ENCODE measurements at places on chromosomes 7 and 10.

DNA sequence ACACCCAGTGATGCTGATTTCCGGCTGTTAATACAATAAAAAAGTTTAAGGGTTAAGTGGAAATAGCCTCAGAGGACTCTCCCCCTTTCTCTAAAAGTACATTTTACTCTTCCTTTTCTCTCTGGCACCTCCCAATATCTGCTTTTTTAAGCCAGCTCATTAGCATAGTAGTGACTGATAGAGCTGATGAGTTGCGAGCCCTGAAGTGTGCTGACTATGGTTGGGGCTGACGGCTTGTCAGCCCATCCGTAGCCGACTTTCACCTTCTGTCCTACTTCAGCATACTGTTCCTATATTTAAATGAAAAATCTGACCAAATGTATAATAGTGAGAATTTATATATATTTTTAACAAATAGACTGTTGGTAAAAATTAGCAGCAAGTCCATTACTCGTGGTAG is 80.0 kb downstream of the SHH start:
- DNase-seq = no peak

GRCh38 chr7:4790078-4790465 is 14.6 kb downstream of the AP5Z1 start:
- DNase-seq = no peak

DNA sequence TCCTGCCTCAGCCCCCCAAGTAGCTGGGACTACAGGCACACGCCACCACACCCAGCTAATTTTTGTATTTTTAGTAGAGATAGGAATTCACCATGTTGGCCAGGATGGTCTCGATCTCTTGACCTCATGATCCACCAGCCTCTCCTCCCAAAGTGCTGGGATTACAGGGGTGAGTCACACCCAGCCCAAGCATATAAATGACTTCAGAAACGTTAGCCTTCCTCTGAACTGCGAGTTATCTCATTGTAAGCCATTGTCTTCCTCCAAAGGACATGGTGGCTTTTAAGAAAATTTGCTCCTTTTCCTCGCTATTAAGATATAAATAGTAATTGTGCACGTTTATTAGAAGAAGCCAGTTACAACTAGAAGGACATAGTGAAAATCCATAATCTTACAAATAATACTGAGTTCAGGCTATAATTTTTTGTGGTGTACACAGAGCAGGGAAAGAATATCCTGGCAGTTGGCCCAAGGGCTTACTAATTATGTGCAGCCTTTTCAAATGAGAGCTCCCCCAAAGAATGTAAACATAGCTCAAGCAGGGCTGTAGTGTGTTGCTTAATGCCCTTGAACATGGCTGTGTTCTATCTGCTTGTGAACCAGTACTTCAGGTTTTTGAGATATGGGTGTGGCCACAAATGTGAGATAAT is 495.8 kb downstream of the PARD3 start:
- DNase-seq = no peak

DNA sequence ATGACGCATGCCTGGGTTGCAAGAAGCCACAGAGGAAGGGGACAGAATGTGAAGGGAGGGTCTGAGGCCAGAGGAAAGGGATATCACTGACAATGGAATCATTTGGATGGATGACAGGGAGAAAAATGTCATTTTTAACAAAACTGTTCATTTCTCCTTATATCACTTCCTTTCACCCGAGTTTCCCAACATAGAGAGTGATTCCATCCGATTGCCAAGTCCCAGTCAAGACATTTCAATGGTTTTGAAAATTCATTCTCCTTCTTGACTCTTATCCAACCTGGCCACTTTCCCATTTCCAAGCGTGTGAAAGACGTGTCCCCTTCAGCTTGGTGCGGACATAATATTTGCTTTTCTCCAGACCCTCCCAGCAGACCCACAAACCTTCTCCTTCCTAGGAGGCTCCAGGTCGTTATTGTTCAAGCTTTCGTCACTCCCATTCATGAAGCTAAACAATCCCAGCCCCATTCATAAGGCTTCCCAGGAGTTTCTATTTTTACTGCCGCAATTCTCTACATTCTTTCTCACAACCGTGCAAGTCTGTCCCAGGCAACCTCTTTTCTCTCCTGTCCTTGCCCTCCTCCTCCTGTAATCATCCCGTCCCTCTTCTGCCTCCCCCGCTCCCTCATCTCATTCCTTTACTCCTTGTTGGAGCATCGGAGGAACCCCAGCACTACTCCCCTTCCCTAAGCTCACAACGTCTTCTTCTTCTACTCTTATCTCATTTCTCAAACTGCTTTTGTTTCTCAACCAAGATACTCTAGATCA is 301.3 kb upstream of the KLF6 start:
- DNase-seq = no peak

DNA sequence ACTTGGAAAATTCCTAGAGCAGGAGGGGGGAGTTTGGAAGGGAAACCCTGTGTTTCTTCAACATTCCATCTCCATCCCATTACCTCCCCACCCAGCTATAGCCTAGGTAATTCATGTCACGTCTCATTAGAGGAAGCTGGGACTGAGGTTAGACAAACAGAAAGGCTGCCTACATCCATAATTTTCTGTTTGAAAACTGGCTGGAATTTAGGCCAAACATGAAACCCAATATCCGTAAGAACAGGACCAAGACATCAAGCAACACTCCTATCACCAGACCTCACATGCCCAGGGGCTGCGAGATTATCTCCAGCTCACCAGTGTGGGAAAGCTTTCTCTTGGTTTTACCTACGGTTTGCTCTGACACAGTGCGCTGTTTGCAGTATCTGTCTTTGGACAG is 316.3 kb downstream of the FRMD4A start:
- no peak for DNase-seq

DNA sequence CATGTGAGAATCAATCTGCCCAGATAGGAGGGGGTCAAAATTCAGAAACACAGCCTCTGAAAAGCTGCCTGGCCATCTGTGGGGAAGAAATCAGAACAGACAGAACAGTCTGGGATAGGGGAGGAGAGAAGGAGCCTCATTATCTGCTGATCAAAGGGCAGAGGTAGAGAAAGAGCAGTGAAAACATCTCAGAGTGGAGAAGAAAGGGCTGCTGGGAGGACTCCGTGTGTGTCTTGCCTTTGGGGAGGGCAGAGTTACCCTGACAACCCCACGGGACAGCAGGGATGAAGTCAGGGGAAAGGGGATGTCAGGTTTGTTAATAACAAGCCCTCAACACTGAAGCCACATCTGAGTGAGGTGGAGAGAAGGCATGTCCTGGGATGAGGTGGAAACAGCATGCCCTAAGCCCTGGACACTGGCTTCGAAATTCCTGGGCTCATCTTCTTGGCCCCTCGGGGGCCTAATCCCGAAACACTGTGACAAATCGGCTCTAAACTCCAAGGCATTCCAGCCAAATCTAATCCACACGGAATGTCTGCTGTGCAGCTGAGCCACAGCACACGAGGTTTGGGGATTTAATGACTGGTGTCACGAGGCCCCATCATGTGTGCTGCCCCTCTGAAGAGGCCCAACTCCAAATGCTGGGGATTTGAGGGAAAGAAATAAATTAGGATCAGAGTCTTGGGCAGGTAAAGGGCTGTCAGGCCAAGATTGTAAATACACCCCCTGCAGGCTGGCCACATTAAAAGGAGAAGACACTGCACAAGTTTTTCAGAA is 82.8 kb upstream of the FGFR2 start:
- no peak for DNase-seq

- no peak for DNase-seq
Measured at GRCh38 chr10:33368086-33368485, 33.6 kb upstream of the NRP1 start.

- no peak for DNase-seq
Measured at GRCh38 chr7:69617364-69617763, 19.1 kb downstream of the AUTS2 start.

GRCh38 chr7:25244254-25245033 is 16.2 kb upstream of the NPVF start:
- no peak for DNase-seq

- DNase-seq = no peak
Measured at GRCh38 chr10:60098677-60099601, 192.6 kb upstream of the CCDC6 start.

DNA sequence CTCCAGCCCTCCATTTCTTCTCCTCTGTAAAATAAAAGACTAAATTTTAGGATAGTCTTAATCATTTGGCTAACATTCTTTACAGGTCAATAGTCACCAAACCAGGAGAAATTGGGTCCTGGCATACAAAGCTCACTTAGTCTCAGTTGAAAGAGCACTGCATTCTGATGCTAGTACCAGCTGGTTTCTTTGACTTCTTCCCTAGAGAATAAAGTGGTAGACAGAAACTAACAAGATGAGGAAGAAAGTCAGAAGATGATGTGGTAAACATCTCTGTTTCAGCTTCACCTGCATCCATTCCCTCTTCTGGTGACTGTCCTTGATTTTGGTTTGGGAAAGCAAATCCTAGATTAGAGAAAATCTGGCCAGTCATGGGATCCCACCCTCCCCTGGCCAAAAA is 37.2 kb downstream of the NKX2-3 start:
- no peak for DNase-seq

- no peak for DNase-seq
Measured at GRCh38 chr7:39164887-39165286, 187.2 kb downstream of the POU6F2 start.

DNA sequence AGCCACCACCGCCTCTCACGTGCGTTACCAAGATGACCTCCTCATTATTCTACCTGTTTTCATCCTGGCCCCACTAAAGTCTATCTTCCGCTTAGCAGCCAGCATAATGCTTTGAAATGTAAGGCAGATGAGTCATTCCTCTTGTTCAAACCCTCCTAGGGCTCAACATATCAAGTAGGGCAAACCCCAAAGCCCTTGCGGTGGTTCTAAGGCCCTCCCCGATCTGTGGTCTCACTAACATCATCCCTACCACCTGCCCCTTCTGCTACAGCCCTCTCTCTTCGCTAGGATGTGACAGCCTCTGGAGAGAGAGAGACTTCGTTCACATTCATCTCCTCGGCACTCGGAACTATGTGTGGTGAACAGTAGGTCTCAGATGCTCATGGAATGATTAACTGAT is 94.8 kb downstream of the SVIL start:
- no peak for DNase-seq

- DNase-seq = no peak
Measured at GRCh38 chr10:30422981-30423654, 10.9 kb upstream of the MAP3K8 start.

DNA sequence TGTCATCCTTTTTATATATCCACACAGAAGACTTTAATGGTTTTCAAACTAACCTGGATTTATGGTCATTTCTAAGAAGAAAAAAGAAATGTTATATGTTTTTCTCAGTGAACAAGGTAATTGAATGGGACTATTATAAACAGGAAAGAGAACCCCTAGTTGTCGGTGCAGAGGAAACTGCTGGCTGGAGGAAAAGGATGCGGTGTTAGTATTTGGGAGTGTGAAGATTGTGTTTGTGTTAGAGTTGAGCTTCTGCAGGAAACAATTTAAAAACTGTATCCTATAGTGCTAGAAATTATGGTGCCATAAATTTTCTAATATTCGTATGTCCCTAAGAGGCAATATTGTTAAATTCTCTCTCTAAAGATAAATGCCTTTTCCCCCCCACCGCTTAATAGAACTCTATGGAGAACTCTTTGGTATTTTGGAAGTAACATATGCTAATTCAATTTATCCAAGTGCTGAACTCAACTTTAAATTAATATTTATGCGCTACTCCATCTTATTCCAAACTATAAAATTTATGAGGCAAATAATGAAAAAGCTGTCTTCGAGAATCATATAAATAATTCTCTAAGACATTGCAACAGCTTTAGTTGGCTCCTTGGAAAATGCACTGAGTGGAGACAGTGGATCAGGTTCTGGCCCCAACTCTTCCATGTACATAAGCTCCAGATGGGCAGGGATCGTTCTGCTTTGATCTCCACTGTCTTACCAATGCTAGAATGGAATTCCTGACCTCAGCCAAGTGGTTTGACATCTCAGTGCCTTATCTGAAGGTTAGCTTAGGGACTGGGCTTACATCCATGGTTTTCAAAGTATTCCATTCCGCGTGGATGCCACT is 5.6 kb downstream of the BZW2 start:
- no peak for DNase-seq

GRCh38 chr10:16681521-16681920 is 135.7 kb downstream of the RSU1 start:
- DNase-seq = no peak

GRCh38 chr10:90959826-90960225 is 38.9 kb upstream of the ANKRD1 start:
- DNase-seq = no peak

- DNase-seq = no peak
Measured at GRCh38 chr10:12622691-12623090, 273.3 kb downstream of the CAMK1D start.

DNA sequence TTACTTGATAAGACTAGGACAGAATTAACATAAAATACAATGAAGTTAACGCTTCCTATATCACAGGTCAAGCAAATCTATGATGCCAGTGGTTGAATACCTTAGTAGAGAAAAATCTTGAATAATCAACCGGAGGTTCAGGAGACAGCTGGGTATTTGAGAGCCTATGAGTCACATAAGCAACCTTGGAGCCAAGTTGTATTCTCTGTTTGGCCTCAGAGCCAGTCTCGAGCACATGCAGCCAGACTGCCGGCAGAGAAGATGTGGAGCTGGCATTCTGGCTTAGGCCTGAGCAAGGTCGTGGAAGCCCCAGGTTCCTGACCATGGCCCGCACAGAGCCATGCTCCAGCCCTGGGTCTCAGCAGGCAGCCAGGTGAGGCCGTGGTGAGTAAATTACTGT is 90.3 kb downstream of the FAM204A start:
- no peak for DNase-seq

GRCh38 chr10:60384011-60384410 is 5.7 kb downstream of the ANK3 start:
- DNase-seq = no peak

DNA sequence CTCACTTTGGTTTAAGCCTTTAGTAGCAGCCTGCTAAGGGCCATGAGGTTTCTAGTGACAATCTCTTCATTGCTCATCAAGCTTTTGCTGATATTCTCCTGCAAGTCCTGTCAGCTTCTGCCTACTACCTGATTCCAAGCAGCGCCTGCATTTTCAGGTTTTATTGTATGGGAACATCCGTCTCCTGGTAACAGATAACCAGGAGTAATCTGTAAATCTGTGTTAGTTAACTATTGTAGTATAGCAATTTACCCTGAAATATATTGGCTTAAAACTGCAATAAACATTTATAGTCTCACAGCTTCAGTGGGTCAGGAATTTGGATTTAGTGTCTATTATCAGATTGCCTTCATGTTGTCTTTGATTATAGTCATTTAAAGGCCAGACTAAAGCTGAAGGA is 94.0 kb downstream of the MLLT10 start:
- no peak for DNase-seq
